Aorta (tissue), 5 donors: ENCODE measurements at places on chromosomes 11 and 22. TPM values are rescaled to one million over a fixed set of nuclear protein-coding genes. Genes with fewer than 3 reads are reported as not detected.

- no peak for DNase-seq
Measured at GRCh38 chr11:97860237-97860636, 1160.5 kb upstream of the CNTN5 start.

DNA sequence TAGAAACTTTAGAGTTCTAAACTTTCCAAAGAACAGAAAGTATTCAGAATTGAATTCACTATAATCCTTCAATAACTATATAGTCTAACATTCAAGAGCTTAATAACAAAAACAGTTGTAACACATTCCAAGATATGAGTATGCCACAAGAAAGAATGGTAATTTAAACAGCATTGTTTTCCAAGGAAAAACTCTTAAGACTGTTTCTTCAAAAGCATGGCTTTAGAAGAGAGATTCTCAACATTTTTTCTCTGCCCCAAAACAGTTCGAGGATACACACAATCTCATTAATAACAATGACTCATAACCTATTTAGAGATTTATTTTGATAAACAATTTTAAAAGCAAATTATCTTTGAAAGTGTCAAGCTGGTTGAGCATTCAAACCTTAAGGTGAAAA, 16.7 kb upstream of the ARHGAP32 start:
- DNase-seq: no peak

DNA sequence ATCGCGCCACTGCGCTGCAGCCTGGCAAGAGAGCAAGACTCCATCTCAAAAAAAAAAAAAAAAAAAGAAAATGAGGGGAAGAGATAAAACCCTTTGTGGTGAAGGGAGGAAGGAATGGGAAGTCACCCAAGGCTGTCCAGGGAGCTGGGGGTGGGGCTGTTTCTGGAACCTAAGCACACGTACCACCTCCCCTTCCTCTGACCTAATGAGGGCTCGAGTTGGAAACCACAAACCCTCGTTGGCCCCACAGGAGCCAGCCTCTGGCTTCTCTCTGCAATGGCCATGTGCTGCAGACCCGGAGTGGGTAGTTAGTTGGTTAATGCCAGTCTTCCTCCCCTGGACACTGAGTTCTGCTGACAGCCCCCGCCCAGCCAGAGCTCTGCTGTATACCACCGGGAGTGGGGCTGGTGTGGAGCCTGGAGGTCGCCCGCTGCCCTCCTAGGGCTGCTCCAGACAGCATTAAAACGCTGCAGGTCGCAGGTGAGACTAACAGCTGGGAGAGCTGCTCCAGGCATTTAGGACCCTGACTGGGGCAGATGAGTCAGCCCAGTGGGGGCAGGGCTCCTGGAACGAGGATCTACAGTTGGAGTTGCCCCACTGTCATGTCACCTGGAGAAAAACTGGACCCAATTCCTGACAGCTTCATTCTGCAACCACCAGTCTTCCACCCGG, at the start of gene LGALS12:
TSS of gene LGALS12 (plus strand) at position 228 of the 672 bp plus-strand sequence. CDS start at position 603, 375 bp downstream.
- DNase-seq: no peak

The ELFN2 gene
- polyA plus RNA-seq: not detected

DNA sequence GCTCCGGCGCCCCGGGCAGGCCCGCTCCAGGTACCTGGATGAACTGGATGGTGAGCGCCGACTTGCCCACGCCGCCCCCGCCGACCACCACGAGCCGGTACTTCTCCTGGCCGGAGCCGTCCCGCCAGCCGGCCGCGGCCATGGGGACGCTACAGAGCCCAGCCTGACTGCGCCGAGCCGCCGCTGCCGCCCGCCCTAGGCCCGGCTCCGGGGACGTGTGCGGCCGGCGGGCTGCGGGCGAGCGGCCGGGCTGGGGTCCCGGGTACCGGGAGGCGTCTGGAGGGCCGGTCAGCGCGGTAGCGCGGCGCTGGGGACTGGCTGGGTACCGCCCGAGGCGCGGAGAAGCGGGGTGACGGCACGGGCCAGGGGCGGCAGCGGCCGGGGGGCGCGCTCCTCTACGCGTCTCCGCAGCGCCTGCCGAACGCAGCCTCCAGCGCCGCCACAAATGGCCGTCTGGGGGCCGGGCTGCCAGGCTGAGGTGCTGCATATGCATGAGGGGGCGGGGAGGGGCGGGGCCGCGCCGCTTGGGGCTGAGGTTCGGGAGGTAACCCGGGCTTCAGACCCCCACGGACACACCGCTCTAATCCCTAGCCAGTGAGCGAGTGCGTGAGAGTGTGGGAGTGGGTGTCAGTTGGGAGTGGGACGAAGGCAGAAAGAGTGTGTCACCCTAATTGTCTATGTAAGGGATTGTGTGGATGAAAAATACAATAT, at the start of gene RRAS2:
TSS of gene RRAS2 (minus strand) at position 455 of the 711 bp plus-strand sequence. CDS start at position 142, 313 bp downstream.
- DNase-seq: peak; percentile 75

The MS4A4A gene
- 3.9 TPM for polyA plus RNA-seq

The MS4A6E gene
- polyA plus RNA-seq: not detected

The HEPACAM gene
- not detected for polyA plus RNA-seq

DNA sequence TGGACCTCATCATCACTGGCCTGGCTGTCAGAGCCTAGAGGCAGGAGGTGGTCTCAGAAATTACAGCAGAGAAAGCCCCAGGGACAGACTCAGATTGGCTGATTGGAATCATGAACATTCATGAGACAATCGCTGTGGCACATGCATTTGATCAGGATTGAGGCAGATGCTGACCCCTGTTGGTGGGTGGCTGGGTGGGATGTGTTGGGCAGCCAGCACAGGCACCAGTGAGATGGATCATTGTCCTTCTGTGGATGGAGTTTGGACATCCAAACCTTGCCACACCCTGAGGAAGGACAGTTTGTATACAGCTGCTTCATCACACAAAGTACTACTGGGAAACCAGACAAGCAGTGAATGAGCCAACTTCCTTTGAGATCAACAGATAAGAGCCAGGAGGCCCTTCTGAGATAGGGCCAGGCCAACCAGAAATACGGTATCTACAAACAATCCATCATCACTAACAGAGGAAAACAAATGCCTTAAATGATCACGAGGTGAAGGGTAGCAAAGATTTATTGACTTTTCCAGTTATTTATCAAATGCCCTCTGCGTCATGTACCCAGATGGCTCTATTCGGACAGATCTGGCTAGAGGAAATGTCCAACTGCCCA, 17.3 kb downstream of the COMMD9 start:
- no peak for DNase-seq

The SESN3 gene
- 10.6 TPM for polyA plus RNA-seq

DNA sequence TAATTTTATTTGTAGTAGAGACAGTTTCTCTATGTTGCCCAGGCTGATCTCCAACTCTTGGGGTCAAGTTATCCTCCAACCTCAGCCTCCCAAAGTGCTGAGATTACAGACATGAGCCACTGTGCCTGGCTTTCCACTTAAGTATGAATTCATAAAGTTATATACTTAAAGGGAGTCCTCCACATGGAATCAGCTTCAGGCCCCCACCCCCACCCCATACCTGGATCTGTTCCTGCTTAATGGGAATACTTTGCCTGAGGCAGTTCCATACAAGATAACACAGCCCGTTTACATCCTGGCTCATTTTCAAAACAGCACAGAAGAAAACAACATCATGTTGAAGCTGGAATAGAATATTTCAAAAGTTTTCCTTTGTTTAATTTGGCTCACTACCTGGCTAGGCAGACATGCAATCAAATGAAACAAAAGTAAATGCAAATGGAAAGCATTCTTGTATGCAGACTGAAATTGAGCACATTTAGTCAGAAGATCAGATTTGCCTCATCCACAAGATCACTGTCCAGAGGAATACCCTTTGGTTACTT, 82.4 kb downstream of the FAT3 start:
- DNase-seq: no peak

DNA sequence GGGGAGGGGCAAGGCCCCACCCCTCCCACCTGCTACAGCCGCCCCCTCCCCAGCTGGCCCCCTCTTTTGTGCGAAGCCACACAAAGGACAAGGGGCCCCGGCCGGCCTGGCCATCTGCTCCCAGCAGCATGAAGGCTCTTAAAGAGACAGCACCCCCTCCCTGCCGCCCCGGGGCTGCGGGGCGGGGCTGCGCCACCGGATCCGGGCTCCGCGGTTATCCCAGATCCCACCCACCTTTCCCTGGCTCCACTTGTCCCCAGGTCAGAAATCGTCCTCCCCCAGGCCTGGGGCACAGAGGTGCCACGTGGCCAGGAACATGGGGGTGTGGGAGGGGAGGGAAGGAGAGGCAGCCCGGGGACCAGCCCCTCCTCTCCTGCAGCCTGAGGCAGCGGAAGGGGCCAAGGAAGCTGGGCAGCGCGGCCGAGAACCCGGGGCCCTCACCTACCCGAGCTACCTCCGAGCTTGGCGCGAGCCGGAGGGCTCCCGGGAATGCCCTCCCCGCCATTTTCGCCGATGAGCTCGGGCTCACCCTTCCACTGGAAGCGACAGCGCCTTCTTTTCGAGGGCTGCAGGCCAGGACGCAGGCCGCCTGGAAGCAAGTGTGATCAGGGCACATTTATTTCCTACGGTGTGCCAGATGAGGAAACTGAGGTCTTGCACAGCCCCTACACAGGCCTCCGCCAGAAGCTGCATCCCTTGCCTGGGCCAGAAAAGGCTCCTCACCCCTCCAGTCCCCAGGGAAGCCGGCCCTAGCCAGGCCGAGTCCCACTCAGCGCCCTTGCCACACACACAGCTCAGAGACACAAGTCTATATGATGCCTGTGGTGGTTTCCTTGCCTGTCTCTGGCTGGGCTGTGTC, 2.5 kb upstream of the RCOR2 start:
- no peak for DNase-seq

- DNase-seq: no peak
Measured at GRCh38 chr11:117877120-117877784, 794 bp upstream of the FXYD6 start.

The LRP4 gene
- 0.90 TPM for polyA plus RNA-seq

DNA sequence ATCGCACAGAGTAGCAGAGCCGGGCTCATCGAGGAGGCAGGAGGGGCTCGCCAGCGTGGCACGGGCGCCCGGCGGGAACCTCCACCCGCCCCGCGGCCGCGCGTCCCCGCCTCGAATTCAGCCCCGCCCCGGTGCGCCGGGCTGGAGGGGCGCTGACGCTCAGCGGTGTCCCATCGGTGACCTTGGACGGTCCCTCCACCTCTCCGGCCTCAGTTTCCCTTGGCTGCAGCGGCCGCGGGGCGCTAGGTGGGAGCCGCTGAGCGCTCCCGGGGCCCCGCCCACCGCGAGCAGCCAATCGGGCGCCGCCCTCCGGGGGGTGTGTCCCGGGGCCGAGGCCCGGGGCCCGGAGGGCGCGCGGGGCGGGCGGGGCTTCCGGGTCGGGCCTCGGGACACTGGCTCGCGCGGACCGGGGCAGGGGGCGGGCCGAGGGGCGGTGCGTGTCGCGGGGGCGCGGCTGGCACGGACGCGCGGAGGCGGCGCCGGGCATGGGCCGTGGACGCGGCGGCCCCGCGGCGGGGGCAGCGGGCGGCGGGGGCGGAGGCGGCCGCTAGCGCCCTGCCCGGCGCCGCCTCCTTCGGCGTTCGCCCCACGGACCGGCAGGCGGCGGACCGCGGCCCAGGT, at the start of gene PPARA:
TSS of gene PPARA (plus strand) at position 493 of the 621 bp plus-strand sequence. CDS start 47,858 bp downstream, outside the sequence.
- DNase-seq: peak; percentile 98

DNA sequence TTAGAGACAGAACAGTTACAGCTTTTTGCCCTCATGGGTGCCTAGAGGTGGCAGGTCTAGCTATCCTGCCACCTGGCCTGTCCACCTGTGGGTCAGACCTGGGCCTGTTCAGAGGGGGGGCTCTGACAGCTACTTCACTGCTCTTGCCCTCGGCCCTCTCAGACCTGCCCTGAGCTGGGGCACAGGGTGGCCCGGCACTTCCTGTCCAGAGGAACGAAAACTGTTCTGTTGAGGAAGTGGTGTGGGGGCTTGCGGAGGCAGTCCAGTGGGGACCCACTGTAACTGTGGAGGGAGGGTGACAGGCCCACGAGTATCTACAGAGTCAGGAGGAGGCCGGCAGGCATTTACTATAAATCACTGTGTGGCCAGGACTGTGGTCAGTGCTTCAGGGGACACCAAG, 16.2 kb downstream of the TESMIN start:
- DNase-seq: no peak

- DNase-seq: peak; percentile 88
Measured at GRCh38 chr22:35995772-35996171, 32.9 kb downstream of the RBFOX2 start.

The CHRNA10 gene
- 0.13 TPM for polyA plus RNA-seq

The CCDC15 gene
- polyA plus RNA-seq: 0.13 TPM

DNA sequence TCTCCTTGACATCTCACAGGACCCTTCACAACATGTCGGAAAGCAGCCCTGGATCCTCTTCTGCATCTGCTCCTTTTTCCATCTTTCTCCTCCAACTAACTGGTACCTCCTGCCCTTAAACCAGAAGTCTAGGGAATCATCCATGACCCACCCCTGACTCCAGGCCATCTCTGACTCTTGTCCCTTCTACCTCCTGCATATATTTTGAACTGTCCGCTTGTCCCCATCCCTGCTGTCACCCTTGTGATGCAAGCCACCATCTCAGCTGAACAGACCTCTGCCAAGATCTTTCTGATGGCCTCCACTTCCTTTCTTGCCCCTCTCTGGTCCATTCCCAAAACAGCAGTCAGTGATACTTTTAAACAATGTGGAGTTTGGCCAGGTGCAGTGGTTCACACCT, 7.0 kb downstream of the RIBC2 start:
- DNase-seq: no peak

DNA sequence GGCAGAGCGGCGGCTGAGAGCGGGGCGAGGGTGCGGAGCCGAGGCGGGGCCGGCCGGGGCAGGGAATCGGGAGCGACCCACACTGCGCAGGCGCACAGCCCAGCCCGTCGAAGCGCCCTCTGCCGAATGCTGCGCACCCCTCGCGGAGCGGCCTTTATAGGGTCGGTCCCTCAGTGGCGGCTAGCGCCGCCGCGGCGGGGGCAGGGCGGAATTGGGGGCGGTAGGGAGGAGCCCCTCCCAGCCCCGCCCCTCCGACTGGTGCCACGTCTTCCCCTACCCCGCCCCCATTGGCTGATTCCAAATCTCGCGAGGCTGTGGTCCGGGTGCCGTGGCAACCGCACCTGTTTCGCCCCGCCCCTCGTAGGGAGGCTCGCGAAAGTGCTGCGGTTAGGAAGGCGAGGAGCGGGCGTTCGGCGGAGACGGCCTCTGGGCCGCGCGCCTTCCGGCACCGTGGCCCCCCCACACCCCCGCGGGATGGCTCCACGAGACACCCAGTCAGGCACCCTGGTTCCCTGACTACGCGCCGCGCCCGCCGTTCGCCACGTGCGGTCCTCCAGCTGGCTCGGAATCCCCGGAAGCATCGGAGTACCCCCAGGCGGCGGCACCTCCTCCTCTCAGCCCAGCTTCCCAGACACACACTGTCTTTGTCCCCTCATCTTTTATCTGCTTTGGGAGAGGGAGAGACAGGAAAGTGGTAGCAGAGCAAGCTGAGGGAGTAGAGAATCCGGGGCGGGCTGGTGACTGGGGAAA, at the start of gene EHD1:
TSS of gene EHD1 (minus strand) at position 128 of the 750 bp plus-strand sequence. CDS start 157 bp downstream, outside the sequence.
- DNase-seq: peak; percentile 100

DNA sequence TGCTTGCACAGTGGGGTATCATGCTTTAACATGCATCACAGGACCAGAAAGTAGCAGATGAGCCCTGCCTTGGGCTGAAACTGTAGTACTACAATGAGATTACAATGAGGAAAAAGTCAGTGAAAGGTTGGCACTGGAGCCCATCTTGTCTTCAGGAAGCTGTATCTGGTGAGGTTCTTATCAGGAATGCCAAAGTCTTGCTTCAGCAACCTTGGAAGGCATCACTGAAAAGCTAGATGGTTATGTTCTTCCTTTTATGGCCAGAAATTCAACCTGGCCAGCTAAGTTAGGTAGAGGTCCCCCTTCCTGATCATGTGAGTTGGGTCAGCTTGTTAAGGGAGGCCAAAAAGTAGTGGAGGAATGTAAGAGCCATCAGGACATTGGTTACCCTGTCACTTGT, 254.0 kb upstream of the FAT3 start:
- no peak for DNase-seq

The PDE2A gene
- polyA plus RNA-seq: 0.64 TPM
